Smooth muscle cell of bladder (primary cell): ENCODE measurements at places on chromosomes 2 and 18. TPM values are rescaled to one million over a fixed set of nuclear protein-coding genes. Genes with fewer than 3 reads are reported as not detected.

Gene SIX3
- not detected in 2 replicates for total RNA-seq

Gene HOXD3
- 0.14 and 0.28 TPM in 2 replicates for total RNA-seq

Gene ERICH2
- total RNA-seq = 1.2 and 1.3 TPM in 2 replicates

Gene SERPINB4
- total RNA-seq = 0.14 and 0.46 TPM in 2 replicates

Gene CWC22
- total RNA-seq = 11.9 and 15.8 TPM in 2 replicates

Gene ARHGEF33
- total RNA-seq = 0.57 and 0.74 TPM in 2 replicates

Gene PASK
- 1.3 TPM in 2 replicates for total RNA-seq

Gene RAMP1
- total RNA-seq = 10.1 and 10.5 TPM in 2 replicates

Gene KCNG2
- 1.3 and 4.7 TPM in 2 replicates for total RNA-seq

Gene DNER
- total RNA-seq = 0.43 and 0.83 TPM in 2 replicates

Gene DNAH6
- 0.09 and 0.14 TPM in 2 replicates for total RNA-seq

Gene ACKR3
- total RNA-seq = 23.9 and 44.9 TPM in 2 replicates

Gene FBLN7
- 0.57 and 0.74 TPM in 2 replicates for total RNA-seq

Gene CCDC141
- under 0.01 TPM in 1 of 2 replicates, not detected in the other for total RNA-seq

Gene CD8A
- total RNA-seq = not detected in 2 replicates

Gene GYPC
- total RNA-seq = 125 and 132 TPM in 2 replicates

Gene SPDYA
- total RNA-seq = 0.71 and 1.4 TPM in 2 replicates

Gene FBXO48
- 0.28 TPM in 2 replicates for total RNA-seq

Gene CCDC93
- 23.8 and 26.5 TPM in 2 replicates for total RNA-seq

Gene KLHL30
- 0.46 and 0.57 TPM in 2 replicates for total RNA-seq

Gene FAM228B
- total RNA-seq = 7.5 and 9.8 TPM in 2 replicates

Gene MZT2B
- 150 and 204 TPM in 2 replicates for total RNA-seq

Gene EML6
- 1.8 and 5.5 TPM in 2 replicates for total RNA-seq

Gene GAL3ST2
- total RNA-seq = 0.18 TPM in 1 of 2 replicates, not detected in the other

Gene ICOS
- total RNA-seq = not detected in 2 replicates

Gene SIX2
- under 0.01 and 0.18 TPM in 2 replicates for total RNA-seq

Gene SERPINB12
- total RNA-seq = not detected in 2 replicates

Gene SP5
- total RNA-seq = not detected in 2 replicates

Gene GPR45
- total RNA-seq = not detected in 2 replicates

Gene PSMA8
- total RNA-seq = not detected in 2 replicates

Gene TBR1
- total RNA-seq = under 0.01 TPM in 1 of 2 replicates, not detected in the other

Gene SPATS2L
- total RNA-seq = 72.4 and 75.3 TPM in 2 replicates

Gene SAG
- not detected in 2 replicates for total RNA-seq

Gene LIMS4
- total RNA-seq = 1.1 TPM in 2 replicates

Gene ALPG
- not detected in 2 replicates for total RNA-seq

Gene AGPS
- 38.3 and 57.5 TPM in 2 replicates for total RNA-seq

Gene CXCR1
- not detected in 2 replicates for total RNA-seq

Gene GALNT3
- total RNA-seq = 0.65 and 0.71 TPM in 2 replicates

Gene CXCR2
- not detected in 2 replicates for total RNA-seq

Gene SCG2
- total RNA-seq = 2.1 and 3.3 TPM in 2 replicates

Gene METAP1D
- total RNA-seq = 4.5 and 4.6 TPM in 2 replicates
